ENCODE measurements at places on chromosomes 5 and 9.
A peak's percentile ranks its signal among the peaks of the same experiment; 100 is the strongest.

DNA sequence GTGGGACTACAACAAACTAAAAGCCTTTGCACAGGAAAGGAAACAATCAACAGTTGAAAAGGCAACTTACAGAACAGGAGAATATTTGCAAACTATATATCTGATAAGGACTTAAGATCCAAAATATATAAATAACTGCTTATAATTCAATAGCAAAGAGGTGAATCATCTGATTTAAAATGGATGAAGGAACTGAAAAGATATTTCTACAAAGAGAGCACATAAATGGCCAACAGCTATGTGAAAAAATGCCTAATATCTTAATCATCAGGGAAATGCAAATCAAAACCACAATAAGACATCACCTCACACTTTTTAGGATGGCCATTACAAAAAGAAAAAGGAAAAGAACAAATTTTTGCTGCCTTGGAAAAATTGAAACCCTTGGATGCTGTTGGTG lies 100.4 kb downstream of the LURAP1L start:
- DNase-seq: no peak

DNA sequence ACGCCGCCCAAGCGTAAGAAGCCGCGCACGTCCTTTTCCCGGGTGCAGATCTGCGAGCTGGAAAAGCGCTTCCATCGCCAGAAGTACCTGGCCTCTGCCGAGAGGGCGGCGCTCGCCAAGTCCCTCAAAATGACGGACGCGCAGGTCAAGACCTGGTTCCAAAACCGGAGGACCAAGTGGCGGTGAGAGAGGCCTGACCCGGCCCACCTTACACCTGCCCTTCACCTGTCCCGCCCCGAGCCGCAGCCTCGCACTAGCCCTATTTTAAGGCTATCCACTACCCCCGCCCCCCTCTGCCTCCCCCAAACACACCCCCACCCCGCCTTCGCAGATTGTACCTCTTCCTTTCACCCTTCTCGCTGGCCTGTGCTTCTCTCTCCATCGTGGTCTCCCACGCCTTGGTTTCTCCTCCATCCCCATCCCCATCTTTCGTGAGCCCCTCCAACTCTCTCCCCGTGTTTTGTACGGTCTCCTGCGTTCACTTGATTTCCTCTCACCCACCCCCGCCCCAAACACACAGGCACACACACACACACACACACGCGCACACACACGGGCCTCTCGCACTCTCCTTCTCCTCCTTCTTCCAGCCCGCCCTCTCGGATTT lies 1.3 kb downstream of the TLX3 start:
- DNase-seq: peak; percentile 25

GRCh38 chr9:114953959-114954358 lies 23.6 kb upstream of the TNFSF8 start:
- DNase-seq: peak; percentile 78

GRCh38 chr5:66138637-66139317 lies 5.3 kb upstream of the SREK1 start:
- DNase-seq: no peak

DNA sequence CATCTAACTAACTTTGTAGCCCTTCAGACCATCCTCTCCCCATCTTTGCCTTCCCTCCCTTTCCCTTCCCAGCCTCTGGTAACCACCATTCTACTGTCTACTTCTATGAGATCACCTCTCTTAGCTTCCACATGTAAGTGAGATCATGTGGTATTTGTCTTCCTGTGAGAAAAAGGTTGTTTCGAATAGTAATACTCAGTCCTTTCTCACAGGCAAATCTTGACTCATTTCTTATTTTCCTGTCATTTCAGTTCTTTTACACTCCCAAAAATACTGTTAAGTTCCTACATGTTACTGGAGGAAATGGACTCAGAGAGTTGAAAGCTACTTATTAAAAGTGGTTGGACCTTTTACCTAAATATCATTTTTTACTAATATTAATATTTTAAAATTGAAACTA lies 82.1 kb downstream of the SLF1 start:
- DNase-seq: no peak

GRCh38 chr9:109258481-109259302 lies 62.2 kb downstream of the EPB41L4B start:
- DNase-seq: no peak

- no peak for DNase-seq
Observed at GRCh38 chr9:1320607-1321195, 270.5 kb downstream of the DMRT2 start.

DNA sequence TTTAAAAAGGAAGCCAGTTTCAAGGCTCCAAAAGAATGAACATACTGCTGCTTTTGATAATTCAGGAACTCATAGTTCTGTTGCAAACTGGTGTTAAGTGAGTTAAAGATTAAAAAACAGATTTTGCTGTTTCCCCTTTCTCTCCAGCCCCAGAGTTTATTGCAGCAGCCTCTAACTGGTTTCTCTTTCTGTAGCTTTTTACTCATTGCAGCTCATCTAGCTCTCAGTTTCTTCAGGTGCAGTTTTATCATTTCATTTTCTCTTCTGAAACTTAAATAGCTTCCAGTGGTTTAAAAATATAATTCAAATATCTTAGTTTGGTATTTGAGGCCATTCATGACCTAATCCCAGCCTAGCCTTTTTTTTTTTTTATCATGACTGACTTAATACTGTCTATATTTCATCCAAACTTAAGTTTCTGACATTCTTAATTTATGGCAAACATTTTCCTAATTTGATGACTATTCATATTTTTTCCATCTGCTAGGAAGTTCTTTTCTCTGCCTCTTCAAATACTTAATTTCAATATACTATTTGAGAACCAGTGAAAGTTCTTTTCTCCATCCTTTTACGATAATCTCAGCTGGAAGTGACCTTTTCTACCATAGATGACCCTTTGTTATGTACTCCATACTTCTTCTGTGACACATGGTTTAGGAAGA lies 252.7 kb upstream of the GRIA1 start:
- DNase-seq: no peak

DNA sequence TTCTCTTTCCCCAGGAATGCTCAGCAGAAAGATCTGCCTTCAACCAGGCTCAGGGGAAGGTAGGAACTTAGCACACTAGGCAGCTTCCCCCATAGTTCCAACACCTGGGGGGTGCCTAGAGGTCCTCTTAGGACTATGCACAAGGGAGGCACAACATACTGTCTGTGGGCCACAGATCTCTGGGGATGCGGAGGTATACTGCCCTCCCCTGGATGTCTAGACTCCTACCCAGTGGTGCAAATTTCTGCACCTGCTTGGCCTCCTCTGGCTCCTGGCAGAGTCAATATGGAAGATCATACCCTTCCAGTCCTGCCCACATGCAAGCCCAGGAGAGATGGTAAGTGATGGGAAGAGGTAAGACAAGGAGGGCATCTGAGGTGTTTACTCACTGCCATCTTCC lies 247.5 kb upstream of the DAPK1 start:
- DNase-seq: no peak

- DNase-seq: no peak
Observed at GRCh38 chr9:84871983-84872382, 202.5 kb downstream of the NTRK2 start.

- DNase-seq: no peak
Observed at GRCh38 chr5:62605638-62606037, 27.0 kb downstream of the LRRC70 start.

Data from AG08396 (cell line).